Stimulated activated naive CD4-positive, alpha-beta T cell treated with Interleukin-2 at 50 U/mL for 16 hours (primary cell): ENCODE measurements at places on chromosomes 11 and 22.
A peak's percentile ranks its signal among the peaks of the same experiment; 100 is the strongest.

DNA sequence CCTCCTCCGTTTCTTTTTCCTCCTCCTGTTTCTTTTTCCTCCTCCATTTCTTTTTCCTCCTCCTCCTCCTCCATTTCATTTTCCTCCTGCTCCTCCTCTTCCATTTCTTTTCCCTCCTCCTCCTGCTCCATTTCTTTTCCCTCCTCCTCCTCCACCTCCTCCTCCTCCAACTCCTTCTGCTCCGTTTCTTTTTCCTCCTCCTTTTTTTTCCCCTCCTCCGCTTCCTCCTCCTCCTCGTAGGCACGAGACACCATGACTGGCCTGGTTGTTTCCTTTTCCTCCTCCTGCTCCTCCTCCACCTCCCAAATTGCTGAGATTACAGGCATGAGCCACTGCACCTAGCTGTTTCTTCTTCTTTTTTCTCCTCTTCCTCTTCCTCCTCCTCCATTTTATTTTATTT lies 25.6 kb upstream of the DRICH1 start:
- no peak for DNase-seq

DNA sequence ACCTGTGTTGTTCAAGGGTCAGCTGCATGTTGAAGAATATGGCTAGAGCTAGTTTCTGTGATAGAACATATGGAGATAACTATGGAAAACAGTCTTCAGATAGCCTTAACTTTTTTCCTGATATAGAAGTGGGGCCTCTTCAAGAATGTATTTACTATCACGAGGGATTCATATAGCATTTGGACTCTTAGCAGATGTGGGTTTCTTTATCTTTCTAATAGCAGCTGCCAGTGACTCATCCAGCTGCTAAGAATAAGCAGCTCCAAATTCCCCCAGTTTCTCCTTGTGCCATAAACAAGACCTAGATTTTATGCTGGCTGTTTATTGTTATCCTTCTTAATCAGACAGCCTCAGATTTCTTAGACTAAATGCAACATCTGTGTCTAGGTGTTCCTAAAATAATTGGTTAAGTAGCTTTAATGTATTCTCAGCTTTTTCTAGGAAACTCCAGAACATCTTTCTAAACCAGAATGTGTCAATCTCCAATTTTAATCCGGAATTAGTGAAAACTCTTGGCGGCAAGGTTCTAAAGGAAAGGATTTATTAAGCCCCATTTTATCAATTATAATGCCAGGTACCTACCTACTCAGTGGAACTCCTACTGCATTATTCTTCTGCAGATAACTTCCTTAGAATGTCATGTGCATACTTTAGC lies 119.8 kb downstream of the CSTPP1 start:
- no peak for DNase-seq

DNA sequence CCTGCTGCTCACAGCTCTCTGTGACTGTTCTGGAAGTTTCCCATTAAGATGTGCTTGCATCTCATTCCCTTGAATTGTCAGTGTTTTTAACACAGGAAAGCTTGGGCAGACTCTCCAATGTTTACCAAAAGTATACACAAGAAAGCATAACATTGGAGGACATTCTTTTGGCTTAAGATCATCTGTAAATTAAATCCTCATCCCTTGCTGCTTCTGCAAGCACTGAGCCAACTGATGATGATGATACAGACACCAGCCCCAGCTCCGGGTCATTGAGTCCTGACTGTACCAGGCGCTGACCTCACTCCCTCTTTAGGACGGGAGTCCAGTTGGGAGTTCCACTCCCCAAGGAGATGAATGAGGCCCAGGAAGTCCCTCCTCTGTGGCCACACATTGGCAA lies 23.8 kb downstream of the CD82 start:
- DNase-seq, result no peak

DNA sequence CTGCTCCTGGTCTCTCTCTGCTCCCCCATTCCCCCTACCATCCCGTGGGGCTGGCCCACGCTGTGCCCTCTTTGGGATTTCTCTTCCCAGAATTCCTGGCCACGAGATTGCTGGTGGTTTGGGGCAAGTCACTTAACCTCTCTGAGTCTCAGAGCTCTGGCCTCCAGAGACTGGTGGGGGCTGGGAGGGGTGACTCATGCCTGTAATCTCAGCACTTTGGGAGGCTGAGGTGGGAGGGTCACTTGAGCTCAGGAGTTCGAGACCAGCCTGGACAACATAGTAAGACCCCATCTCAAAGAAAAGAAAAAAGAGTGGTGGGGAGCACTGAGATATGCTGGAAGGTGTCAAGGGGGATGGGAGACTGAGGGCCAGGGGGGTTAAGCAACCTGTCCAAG lies 18.3 kb downstream of the OTUB1 start:
- no peak for DNase-seq

DNA sequence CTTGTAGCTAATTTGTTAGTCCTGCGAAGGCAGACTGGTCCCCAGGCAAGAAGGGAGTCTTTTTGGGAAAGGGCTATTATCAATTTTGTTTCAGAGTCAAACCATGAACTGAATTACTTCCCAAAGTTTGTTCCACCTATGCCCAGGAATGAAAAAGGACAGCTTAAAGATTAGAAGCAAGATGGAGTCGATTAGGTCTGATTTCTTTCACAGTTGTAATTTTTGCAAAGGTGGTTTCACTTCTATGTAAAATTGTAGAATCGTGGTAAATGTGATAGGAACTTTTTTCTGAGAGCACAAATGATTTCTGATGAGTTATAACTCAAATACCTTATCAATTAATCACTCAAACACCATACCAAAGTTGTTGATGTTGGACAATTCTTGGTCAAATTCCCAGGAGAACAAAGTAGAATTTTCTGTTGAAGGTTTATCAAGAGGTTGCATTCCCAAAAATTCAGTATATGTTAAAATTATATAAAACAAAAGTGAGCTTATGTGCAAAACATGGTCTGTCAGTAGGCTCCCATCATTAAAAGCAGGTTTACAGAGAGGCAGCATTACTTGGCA lies 2.9 kb upstream of the CTSC start:
- no peak for DNase-seq

DNA sequence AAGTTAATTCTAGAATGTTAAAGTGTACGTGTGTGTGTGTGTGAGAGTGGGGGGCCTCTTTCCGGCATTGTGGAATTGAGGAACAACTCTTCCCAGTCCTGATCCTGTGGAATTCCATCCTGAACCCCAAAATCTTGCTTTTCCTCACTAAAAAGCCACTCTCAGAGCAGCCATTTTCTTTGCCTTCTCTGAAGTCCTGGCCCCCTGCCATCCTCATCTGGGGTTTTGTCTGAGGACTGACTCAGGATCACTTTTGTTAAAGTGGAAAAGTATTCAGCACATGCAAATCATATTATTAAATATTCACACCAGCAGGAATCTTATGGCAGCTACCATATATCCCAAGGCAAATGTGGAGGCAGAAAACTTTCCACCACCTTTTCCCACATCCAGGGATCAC lies 3.8 kb downstream of the SCN4B start:
- no peak for DNase-seq

GRCh38 chr11:6351782-6352382 lies 31.6 kb upstream of the CAVIN3 start:
- peak; percentile 22 for DNase-seq

DNA sequence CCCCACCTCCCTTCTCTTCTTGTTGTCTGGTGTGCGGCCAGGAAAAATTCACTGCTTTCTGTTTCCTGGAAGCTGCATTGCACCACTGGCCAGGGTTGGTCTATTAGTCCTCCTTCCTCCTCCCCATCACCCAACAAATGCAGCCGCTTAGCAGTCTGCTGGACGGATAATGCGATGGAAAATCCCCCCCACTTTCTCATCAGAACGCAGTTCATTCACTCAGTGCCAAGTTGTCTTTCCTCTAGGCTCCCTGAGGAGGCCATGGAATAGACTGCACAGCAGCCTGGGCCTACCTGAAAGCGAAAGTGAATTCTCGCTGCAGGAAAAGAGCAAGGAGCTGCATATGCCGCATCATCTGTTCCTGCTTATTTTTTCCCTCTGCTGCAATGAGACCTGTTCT lies 513.6 kb downstream of the METTL15 start:
- no peak for DNase-seq

DNA sequence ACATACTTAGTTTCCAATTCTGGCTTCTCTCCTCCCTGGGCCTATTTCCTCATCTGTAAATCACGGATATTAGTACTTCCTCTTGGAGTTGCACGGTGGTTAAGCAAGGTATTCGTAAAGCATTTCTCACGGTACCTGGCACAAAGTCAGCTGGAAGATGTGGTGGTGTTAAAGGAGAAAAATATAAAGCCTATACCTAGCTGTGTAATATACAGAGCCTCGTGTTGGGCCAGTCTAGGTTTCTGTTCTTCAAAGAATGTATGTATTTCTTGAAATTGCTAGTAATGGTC lies 47.2 kb downstream of the DBX1 start:
- DNase-seq, result no peak

GRCh38 chr11:109956124-109956793 lies 136.9 kb upstream of the ZC3H12C start:
- DNase-seq, result no peak

GRCh38 chr11:77214557-77214956 lies 86.5 kb downstream of the MYO7A start:
- DNase-seq, result no peak

DNA sequence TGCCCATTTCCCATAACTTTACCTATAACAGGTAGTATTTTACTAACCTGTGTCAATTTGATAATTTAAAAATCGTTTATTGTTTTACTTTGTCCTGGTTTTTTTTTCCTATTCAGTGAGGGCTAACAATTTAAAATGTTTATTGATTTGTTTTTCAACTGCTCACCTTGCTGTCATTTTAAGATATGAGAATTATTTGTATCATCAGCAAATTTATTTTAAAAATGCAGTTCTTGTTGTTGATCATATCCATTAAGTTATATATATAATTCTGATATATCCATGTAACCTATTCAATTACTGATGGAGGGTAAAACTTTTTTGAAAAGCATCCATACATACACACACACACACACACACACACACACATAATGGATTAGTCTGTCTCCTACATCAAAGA lies 24.8 kb downstream of the RRAS2 start:
- DNase-seq, result no peak
